ENCODE measurements at places on chromosomes 11 and 22.
A peak's percentile ranks its signal among the peaks of the same experiment; 100 is the strongest.

DNA sequence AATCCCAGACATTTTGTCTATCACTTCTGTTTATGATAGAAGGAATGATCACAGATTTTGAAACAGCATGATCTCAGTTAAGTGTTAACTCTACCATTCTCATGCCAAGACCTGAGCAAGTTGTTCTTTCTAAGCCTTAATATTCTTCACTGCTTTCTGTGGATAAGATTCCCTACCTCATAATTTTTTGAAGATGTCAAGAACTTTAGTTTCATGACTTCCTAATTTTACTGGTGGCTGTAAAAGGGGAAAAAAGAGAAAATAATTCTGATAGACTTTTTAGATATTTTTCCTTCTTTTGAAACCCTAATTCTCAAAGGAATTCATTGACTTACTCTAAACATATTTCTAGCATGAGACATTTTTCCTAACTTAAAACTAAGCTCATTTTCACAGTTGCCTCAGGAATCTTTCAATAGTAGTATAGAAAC lies 520.0 kb upstream of the LUZP2 start:
- DNase-seq, result no peak

DNA sequence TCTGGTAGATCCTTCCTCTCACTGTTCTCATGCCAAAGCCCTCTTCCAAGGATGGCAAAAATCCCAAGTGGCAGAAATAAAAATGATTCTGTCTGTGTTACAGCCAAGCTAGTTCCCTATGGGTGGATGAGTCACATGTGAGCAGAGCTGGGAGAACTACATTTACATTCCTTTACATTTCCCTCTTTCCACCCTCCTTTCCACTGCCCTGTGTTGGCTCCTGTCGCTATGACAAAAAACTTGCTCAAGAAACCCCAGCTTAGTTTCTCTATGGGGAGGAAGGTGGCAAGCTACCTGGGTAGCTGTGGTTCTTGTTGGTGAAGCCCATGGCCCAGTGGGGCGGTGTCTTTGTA lies 10.2 kb upstream of the DDB2 start:
- DNase-seq, result no peak

DNA sequence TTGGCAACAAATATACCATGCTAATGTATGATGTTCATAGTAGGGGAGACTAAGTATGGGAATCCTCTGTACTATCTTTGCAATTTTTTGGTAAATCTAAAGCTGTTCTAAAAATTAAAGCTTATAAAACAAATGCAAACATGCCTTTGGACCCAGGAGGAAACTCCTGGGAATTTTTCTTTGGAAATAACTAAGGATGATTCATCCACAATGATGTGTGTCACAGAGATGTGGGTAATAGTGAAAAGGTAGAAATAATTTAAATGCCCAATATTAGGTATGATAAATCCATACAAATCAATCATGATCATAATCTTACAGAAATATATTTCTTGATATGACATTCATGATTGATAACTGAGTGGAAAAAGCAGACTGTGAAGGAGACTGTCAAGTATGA lies 135.8 kb downstream of the TRIM44 start:
- no peak for DNase-seq

GRCh38 chr11:119084663-119085436 lies at the start of gene HMBS:
Gene HMBS (plus strand): TSS chr11:119084881. CDS start chr11:119085034, 153 bp downstream.
- peak; percentile 97 for DNase-seq

- no peak for DNase-seq
Observed at GRCh38 chr11:62627713-62628112, 5.9 kb upstream of the B3GAT3 start.

DNA sequence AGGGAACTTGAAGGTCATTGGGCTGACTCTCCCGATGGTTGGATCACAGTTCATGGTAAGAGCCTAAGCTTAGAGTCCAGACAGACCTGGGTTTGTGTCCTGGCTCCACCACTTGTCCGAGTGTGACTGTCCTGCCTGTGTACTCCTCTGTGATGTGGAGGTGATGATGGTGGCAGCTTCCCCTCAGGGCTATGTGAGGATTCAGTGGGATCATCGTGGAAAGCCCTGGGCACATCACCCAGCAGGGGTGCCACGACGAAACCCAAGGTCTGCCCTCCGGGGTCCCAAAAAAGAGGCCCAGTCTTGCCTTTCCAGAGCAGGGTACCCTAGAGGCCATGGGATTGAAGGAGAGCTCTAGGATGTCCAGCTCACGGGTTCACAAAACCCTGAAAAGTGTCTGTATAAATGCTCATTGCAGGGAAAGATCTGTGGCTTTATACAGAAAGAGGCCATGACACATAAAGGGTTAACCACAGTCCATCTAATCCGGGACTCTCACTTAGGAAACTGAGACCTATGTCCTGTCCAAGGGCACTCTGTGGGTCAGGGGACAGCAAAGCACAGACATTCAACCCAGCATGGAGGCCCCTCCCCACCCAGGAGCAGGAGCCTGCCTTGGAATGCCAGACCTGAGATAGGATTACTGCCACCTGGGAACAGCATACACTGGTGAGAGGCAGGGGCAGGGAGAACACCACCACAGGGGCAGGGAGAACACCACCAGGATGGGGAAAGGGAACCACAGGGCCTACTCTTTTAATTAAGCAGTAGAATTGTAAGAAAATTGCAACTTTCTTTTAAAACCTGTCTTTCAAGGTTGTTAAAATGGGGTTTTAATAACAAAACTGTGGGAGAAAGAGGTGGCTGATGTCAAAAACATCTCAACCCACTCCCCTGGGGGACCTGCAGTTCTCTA lies 51.3 kb downstream of the IGLL5 start:
- DNase-seq, result no peak

DNA sequence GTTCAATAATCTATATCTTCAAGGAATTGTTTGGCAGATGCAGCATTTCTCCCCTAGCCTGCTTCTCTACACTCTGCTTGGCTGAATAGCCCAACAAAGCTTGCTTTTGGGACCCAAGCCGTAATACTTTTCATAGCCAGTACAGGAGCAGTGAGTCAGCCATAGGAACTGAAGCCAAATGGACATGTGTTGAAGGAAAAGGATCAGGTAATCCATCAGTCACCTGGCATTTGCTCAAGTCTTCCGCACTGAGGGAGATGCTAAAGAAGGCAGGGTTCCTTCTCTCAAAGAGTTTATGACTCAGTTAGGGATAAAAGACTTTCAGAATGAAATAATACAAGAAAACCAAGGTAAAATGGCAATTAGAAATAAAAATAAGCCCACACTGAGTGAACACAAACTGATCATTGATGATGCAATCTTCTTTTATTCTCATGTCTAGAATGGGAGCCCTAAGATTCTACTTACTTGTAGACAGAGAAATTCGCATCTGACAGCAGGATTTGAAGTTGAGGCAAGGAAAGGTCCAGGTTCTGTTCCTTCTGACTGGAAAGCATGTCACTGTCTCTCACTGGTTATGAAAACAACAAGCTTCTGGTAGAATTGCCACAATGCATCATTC lies 13.2 kb downstream of the C11orf87 start:
- DNase-seq, result no peak

GRCh38 chr11:38952698-38953097 lies 2354.7 kb upstream of the RAG2 start:
- DNase-seq, result no peak

DNA sequence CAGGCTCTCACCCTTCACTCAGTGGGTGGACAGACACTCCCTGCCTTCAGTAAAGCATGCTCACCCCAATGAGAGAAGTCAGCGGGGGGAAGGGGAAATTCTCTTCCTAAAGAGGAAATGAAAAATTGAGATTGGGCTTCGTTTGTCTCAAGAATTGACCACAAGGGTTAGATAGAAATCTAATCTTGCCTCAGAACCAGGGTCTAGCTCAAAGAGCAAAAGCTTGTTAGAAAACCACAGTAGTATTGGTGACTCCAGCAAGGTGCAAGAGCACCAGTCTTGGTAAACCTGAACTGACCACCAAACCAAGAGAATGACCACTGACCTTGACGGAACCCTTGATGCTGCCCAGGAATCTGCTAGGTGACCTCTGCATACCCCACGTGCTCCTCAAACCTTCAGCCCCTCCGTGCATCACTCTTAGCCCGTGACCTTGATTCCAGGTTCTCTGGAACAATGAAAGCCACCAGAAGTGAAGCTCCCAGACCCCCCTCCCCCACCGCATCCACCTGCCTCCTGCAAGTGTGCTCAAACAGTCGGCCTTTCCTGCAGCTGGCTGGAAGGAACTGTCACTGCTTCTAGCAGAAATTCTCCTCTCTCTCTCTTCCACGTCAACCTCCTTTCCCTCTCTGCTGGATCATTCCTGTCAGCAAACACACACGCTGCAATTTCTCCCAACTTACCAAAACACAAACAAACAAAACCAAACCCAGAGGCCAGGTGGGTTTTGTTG lies 3.1 kb upstream of the TMA7B start:
- no peak for DNase-seq

DNA sequence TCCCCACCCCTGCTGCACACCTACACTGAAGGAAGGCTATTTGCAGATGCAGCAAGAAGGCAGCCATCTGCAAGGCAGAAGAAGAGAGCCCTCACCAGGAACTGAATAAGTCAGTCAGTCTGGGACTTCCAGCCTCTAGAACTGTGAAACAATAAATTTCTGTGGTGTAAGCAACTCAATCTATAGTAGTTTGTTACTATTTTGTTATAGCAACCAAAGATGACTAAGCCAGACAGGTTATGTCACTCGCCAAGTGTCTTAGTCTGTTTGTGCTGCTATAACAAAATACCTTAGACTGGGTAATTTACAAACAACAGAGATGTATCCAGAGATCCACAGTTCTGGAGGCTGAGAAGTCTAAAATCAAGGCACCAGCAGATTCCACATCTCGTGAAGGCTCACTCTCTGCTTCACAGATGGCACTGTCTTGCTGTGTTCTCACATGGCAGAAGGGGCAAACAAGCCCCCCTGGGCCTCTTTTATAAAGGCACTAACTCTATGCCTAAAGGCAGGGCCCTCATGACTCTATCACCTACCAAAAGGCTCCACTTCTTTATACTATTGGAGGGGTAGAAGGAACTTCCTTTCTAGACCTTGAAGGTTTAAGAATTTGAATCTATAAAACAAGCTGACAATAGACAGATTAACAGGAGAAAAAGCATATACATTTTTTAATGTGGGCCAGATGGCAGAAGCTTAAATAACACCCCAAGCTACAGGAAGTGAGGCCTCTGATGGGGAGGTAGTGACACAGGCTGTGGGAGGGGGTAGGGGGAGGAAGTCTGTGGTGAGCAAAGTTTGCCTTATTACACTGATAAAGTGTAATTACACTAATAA lies 12.3 kb downstream of the APOL6 start:
- no peak for DNase-seq

DNA sequence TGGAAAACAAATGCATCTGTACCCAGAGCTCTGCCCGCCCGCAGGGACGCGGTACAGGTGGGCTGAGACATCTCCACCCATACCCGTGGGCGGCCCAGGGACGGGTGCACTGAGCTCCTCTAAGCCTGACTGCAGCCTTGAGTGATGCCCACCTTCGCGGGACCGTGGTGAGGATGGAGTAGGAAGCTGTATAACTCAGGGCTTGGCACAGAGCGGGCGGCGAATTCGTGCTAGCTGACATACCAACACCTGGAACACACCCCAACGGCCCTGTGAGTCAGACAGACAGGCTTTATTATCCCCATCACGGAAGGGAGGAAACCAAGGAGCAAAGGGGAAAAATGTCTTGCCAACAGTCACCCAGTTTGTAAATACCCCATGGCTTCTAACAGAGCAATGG lies 61.9 kb downstream of the SMCO4 start:
- DNase-seq, result no peak

DNA sequence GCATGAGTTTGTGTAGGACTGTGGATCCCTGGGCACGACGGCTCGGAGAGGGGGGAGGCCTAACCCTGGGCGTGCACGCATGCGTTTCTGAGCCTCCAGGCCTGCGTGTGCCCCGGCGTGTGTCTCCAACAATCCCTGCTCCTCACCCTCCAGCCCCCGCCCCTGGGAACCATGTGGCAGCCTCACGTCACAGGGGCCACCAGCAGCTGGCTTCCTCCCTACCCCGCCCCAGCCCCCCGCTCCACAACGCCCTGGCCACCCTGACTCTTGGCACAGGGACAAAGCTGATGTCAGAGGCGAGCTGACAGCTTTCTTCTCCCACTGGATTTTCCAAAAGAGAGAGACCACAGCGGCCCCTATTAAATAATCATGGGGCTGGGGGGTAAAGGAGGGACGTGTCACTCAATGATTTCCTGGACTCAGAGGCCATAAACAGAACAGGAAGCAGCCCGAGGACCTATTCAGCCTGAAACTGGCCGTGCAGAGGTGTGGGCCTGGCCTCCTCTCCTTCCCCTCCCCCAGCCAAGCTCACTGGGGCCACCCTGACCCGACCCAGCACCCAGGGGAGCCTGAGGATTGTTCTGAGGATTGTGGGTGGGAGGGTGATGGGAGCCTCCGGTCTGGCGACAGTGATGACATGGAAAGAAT lies 6.8 kb upstream of the LIF start:
- no peak for DNase-seq

DNA sequence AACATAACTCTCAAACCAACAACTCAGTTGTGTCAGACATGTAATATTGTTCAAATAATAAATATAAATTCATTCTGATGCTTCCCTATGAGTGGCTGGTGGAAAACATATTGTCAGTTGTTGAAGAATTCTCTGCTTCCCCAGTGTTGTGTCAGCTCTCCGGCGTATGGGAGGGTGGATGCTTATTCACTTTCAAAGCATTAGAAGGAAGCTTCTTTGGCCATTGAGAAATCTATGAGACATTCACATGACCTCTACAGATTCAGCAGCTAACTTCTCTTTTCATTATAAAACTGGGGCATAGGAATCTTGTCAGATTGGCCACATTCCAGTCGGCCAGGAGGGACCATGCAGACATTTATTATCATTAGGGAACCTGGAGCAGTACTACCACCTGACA lies 2.9 kb downstream of the OR51V1 start:
- no peak for DNase-seq

DNA sequence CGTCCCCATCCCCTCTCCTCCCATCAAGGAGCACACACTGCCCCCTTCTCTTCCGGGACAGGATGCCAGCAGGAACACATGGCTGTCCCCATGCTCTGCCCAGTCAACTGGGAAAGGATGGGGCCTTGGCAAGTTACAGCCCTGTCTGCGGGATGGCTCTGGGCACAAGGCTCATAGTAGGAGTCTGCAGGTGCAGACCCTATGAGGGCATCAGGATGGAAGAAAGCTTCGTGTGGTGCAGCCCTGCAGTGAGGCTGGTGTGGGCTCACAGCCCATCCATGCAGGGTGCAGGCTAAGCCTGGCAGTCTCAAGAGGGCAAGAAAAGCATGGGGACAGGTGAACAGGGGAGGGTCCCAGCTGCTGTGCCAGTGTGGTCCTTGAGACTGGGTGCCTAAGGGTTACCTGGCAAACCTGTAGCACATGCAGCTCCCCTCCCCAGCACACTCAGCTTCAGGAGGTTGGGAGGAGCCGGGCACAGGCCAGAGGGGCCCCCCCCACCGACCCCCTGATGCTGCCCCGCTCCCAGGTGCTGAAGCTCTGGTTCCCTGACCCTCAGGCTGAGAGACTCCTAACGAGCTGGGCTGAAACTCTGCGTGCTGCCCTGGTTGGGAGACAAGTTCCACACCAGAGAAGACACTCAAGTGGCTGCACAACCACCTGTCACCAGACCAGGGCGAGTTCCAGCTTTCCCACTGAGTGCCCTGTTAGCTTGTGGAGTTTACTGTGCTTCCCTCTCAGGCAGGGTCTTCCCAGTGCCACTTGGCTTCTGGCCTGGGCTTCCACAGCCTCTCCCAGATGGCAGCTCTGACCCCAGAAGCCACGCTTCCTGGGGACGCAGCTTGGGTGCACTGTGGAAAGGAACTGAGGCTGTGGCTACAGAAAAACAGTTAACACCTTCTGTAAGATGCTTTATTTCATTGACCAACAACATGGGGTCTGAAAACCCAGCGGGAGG lies 3.3 kb upstream of the SCARF2 start:
- DNase-seq, result no peak
